ENCODE measurements at places on chromosomes 2 and 18.

DNA sequence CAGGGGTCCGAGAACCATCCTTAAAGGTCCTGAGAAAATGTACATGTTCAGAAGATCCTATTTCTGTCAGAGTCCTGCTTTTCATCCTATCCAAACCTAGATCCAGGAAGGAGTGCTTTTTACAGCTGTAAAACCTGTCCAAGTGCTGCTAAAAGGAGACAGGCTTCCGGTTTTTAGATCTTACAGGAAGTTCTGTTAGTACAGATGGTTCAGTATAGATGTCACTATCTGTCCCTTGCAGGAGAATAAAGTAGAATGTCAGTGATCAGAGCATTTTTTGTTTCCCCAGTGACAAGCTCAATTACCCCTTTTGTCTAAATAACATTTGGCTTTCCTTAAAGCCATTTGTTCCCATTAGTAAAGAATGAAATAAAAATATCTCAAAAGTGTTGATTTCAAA lies 98.3 kb downstream of the NRP2 start:
- DNase-seq: no peak

DNA sequence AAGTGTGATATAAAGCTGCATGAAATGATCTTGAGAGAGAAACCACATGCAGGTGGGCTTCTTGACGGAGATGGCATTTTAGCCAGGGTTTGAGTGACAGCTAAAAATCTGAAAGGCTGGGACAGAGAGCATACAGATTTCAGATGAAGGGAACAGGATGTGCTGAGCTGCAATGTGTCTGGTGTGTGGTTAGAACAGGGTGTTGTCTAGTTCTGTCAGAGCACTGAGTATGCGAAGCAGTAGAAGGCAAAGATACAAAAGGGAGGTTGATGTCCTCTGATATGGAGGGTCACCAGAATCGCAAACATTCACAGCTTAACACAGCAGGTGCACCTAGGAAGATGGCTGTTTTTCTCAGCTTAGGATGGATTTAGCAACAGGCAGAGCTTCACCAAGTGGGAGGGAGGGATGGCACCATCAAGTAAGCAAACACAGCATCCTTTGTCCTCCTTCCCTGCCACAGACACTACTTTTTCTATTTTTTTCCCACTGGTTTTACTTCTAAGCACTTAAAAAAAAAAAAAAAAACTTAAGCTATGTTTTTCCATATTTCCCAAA lies 182.5 kb downstream of the TMX3 start:
- DNase-seq: no peak

- DNase-seq: no peak
These were observed 3.3 kb downstream of the PTGR3 start for GRCh38 chr18:75205514-75206132.

- no peak for DNase-seq
These were observed 194.5 kb downstream of the LOXHD1 start for GRCh38 chr18:46462523-46462922.

All from SJSA1 (cell line).